ENCODE measurements at places on chromosomes 2 and 18.

DNA sequence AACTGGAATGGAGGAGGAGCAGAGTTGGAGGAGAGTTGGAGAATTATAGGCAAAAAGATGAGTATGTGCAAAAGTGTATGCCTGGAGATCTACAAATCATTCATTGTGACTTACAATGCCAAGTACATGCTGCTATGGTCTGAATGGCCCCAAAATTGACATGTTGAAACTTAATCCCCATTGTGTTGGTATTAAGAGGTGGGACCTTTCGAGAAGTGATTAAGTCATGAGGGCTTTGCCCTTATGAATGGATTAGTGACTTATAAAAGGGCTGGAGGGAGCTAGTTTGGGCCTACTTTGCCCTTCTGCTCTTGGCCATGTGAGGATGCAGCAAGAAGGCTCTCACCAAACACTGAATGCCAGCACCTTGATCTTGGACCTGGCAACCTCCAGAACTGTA lies 6.3 kb upstream of the RBMS1 start:
- DNase-seq: no peak

DNA sequence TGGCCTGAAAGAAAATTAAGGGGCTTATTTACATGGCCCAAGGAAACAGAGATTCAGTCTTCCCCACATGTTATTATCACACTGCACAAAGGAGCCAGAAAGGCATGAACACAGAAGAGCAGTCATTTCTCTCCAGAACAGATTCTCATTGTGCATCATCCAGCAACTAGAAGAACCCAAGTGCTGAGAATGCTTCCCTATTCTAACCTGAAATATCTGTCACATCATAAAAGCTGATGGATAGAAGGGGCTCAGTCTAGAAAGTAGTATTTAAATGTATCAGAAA lies 145.8 kb downstream of the TMEM163 start:
- no peak for DNase-seq

- DNase-seq: no peak
These were observed 15.3 kb downstream of the EVX2 start for GRCh38 chr2:176068419-176068832.

DNA sequence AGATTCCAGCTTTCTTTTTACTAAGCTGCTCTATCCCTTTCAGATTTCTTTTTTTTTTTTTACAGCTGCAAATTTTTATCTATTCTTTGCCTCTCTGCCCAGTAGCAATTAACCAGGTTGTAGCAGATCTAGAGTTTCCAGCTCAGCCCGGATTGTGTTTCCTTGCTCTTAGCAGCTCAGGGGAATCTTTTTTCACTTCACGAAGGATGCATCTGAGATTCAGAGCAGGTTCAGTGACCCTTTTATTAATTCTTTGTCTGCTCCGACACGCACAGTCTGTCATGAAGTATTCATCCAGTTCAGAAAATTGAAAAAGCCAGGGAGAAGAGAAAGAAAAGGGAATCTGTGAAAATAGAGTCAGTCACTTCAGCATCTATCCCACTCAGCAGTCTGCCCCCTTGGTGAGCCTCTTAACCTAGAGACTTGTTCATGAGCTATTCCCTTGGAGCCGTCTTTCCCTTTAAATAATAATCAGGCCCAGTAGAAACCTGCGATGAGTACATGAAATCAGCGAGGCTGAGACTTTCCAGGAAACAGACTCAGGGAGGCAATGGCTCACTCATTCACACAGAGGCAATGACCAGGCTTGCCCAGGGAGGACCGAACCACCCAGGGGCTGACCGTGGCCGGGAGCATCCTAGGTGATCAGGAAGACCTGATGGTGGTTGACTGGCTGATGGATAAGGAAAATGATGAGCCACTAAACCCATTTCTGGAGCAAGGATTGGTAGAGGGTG lies 103.4 kb upstream of the ITGA6 start:
- DNase-seq: no peak

DNA sequence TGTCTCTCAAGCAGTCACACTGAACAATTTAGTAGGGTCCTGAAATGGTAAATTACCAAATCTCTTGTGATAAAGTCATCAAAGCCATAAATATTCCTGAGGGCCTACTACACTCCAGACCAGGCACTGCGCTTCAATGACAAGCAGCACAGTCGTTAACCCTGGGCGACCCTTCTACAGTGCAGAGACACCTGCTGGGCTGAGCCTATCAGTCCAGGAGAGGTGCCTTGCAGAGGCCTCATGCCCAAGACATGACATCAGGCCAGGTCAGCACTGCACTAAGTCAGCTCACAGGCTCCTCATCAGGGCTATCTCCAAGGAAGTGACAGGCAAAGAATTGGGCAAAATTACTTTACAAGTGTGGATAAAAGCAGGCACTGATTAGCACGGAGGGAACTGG lies 166.4 kb upstream of the EPB41L3 start:
- no peak for DNase-seq

DNA sequence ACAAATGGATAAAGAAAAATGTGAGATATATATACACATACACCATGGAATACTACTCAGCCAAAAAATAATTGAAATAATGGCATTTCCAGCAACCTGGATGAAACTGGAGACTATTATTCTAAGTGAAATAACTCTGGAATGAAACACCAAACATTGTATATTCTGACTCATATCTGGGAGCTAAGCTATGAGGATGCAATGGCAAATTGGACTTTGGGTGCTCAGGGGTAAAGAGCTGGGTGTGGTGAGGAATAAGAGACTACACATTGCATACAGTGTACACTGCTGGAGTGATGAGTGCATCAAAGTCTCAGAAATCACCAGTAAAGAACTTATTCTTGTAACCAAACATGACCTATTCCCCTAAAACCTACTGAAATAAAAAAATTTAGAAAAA lies 636.0 kb upstream of the LRATD1 start:
- DNase-seq: no peak

DNA sequence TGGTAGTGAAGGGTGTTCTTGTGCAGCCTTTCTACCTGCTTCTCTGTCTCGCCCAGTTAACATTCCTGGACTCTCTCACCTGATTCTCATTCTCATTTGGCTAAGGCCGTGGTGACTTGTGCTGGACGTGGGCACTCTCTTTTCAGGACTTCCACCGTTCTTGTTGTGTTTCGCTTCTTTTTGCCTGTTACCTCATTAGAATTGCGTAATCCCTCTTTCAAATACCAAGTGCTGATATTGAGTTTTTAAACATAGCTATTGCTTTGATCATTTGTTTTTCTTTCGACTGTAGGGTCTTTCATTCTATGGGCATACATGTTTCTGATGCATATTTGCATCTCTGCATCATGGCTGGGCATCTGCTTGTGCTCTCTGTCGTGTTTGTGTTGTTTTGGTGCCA lies 287.0 kb downstream of the ALPK2 start:
- DNase-seq: no peak

DNA sequence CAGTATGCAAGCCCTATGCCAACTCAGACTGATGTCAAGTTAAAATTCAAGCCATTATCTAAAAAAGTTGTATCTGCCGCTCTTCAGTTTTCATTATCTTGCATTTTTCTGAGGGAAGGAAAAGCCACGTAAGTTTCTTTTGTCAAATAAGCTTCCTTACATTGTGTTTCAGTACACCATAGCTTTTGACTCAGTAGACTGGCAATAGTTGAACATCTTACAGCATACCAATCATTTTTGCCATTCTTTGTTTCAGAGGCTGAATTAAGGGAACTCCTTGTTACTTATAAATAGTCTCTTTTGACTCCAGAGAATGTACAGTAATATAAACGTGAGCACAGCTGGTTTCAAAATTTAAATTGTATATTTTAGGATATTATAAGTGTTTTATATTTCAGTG lies 120.6 kb downstream of the EHBP1 start:
- no peak for DNase-seq

DNA sequence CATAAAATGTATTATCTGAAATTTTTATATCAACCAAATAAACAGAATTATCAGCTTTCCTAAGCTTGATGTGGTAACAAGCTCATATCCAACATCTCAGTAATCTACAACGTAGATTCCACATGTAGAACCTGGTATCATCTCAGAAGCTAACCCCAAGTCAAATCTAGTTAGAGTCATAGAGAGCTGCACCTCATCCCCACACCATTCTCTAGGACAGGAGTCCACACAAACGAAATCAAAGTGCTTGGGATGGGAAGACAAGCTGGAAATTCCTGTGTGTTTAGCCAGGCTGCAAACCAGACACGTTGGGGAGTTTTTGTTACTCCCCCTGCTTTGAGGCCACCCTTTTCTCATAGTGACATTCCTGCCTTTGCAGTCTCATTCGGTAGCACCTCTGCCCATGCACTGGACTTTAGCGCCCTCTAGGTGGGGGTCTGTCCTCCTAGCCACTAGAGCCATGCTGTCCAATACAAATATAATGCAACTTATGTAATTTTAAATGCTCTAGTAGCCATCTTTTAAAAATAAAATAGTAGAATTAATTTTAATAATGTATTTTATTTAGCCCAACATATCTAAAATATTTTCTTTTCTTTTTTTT lies 28.1 kb upstream of the SATB2 start:
- no peak for DNase-seq

DNA sequence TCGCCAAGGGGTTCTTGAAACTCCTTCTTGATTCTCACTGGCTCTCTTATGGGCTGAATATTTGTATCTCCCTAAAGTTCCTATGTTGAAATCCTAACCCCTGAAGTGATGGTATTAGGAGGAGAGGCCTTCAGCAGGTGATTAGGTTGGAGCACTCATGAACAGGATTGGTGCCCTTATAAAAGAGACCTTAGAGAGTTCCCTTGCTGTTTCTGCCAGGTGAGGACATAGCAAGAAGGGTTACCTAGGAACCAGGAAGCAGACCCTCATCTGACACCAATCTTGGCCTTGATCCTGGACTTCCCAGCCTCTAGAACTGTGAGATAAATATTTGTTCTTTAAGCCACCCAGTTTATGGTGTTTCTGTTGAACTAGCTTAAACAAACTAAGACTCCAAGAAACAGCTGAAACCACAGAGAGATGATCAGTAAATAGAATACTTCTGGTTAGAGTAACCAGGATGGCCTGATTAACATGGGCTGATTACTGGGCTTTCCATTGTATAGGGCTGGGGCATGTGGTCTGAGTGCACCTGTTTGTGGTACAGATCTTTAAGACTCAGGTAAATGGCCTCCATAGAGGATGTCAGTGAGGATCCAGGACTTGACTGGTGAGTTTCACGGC lies 7.7 kb upstream of the CDC42EP3 start:
- no peak for DNase-seq

- DNase-seq: no peak
These were observed 10.7 kb upstream of the ADCY3 start for GRCh38 chr2:24930768-24931167.

GRCh38 chr18:12307701-12308385 lies at the start of gene TUBB6:
Gene TUBB6, plus strand, starts transcription at chr18:12308241. Its CDS starts 52 bp downstream, at chr18:12308293.
- peak; percentile 88 for DNase-seq

DNA sequence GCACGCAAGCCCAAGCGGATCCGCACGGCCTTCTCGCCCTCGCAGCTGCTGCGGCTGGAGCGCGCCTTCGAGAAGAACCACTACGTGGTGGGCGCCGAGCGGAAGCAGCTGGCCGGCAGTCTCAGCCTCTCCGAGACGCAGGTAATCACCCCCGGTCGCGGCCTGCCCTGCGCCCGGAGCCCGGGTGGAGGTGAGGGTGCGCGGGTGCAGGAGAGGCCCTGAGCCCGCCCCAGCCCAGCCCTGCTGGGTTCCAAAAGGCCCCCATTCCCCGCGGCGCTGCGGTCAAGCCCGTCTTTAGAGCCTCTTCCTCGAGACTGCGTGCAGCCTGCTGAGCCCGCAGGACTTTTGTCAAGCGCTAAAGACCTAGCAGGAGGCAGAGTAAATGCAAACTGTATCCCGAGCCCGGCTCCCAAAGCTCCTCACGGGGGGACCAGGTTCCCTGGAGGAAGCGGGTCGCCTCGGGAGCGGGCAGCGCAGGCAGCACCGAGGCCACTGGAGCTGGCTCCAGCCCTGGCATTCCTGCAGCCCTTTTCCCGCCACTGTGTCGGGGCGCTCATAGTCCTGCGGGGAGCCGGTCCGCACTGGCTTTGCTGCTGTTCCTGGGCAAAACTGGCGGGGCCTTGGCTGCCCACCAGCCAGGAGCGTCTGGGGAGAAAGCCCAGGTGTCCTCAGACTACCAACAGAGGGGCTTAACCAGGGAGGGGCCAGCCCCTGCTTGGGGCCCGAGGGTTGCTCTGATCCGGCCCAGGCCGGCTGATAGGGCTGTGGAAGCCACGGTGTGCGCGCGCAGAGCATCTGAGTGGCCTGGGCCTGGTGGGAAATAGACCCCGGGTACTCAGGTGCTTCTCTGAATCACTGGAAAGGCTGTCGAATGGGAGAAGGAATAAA lies 7.3 kb downstream of the EMX1 start:
- peak; percentile 64 for DNase-seq

- DNase-seq: no peak
These were observed 53.2 kb upstream of the CYRIA start for GRCh38 chr2:16718576-16719484.

DNA sequence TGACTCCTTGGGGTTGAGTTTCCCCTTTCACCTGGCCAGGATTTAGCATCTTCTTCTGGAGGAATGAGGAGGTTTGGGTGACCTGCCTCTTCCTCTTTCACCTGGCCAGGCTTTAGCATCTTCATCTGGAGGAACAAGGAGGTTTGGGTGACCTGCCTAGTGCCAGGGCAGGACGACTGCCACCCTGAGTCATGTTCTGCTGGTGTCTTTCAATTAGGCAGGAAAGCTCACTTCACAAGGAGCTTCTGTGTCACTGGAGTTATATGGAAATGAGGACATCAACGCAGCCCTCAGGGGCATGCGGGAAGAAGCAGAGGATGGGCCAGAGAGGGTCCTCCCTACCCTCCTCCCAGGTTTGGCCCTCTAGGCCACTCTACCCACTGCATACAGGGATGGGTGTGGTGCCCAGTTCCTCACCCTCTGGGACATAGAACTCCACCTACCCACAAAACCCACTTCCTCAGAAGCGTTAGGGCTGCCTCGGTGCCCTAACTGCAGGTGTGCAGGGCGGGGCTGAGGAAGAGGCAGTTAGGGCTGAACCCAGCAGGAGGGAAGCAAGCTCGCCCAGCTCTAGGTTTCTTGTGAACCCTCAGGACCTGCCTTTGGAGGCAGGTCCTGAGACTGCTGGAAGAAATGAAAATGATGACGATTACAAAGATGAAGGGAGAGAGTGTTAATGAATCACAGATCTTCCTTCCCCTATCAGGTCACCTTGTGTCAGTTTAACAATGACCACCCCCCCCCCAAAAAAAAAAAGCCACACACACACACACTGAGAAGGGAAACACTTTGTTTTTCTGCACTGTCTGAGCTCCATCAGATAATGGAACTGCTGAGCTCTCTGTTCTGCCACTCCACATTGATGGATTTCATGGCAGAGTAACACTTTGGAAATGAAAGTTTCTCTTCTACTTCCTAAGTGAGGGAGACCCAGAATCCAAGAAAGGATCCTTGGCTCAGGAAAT lies 71.0 kb downstream of the ARL4C start:
- no peak for DNase-seq

GRCh38 chr2:233259730-233260129 lies 8.3 kb downstream of the ATG16L1 start:
- DNase-seq: no peak

DNA sequence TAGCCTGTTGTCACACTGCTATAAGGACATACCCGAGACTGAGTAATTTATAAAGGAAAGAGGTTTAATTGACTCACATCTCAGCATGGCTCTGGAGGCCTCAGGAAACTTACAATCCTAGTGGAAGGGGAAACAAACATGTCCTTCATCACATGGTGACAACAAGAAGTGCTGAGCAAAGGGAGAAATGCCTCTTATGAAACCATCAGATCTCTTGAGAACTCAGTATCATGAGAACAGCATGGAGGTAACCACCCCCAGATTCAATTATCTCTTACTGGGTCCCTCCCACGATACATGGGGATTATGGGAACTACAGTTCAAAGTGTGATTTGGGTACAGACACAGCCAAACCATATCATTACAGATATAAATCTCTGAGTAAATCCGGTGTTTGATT lies 148.7 kb downstream of the PRPF40A start:
- no peak for DNase-seq
